ENCODE measurements at places on chromosomes 13 and 19.

- peak; percentile 72 for DNase-seq
These were observed 56.5 kb downstream of the VAV1 start for GRCh38 chr19:6828698-6829633.

GRCh38 chr19:55624109-55625003, at the start of gene ZNF784:
Gene ZNF784, minus strand, starts transcription at chr19:55624566. Its CDS starts 5 bp downstream, at chr19:55624561.
- DNase-seq: peak; percentile 91

- peak; percentile 91 for DNase-seq
These were observed 1.1 kb downstream of the LSM14A start for GRCh38 chr19:34173193-34173956.

DNA sequence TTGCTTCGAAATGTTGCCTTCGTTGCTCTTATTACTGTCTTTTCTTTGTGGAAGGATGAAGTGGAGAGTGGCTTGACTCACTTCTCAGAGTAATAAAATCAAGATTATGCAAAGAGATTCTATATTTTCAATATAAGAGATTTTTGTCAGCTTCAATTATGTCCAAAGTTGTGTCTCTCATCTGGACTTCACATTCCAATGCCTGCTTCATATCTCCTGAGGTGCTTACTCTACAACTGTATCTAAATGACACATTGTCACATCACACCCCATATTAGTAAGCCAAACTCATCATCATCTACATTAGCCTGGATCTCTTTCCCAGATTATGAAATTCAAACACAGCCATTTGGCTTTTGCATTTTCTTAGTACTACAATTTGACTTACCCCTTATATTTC, 409.4 kb downstream of the DACH1 start:
- DNase-seq: no peak

GRCh38 chr19:17479325-17479791, 9.0 kb downstream of the SLC27A1 start:
- DNase-seq: no peak

GRCh38 chr13:90197722-90198121, 1149.8 kb upstream of the MIR17HG start:
- no peak for DNase-seq

- DNase-seq: peak; percentile 80
These were observed 525.8 kb downstream of the MYO16 start for GRCh38 chr13:109154966-109155761.

DNA sequence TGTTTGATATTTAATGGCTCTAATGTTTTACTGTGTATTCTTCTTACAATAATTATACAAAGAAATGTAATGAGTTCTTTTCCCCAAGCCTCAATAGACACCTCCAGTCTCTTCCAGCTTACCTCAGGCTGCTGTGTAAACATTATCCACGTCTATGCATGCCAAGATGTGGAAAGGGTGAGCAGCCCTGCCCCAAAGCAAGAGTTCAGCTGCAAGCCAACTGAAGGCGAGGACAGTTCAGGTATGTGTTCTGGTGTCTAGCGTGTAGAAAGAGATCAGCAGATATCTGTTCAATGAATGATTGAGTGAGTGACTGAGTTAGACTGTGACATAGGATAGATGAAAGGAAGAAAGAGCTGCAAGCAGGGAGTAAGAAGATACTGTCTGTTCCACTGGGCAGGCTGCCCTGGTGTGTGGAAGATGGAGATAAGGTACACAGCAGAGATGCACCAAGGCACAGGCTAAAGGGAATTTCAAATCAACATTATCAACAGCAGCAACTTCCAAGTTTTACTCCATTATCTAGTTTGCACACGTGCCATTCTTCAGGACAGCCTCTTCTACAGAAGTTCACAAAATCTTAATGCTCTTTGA, 66.0 kb downstream of the LATS2 start:
- no peak for DNase-seq

DNA sequence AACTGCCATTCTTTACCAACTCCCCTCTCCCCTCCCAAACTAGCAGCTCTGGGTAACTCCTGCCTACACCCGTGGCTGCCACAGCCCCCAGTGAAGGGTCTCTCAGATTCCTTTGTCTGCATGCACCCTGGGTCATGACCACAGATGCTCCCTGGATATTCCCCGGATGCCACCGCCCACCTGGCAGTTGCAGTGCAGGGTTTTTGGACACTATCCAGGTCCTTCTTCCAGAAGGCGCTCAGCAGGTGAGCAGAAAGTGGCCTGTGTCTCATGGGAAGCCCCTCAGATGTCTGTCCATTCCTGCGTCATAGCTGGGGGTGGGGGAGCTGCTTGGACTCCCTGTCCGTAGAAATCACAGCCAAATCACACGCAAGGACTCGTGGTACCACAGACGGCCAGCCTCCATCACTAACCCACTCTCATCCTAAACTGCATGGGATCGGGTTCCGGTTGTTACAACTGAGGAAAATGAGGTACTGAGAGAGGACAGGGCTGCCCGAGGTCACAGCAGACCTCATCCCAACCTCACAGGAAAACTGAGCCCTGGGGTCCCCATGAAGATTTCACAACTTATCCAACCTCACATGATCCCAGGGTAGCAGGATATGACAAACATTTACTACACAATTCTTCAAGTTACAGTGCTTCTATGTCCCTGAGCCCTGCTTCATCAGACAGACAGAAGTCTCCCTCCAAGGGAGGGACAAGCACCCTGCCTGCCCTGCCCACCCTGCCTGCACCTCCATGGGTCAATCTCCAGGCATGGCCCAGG, 38.6 kb downstream of the ELL start:
- no peak for DNase-seq

- DNase-seq: no peak
These were observed 60.6 kb upstream of the KLF12 start for GRCh38 chr13:74194846-74195245.

DNA sequence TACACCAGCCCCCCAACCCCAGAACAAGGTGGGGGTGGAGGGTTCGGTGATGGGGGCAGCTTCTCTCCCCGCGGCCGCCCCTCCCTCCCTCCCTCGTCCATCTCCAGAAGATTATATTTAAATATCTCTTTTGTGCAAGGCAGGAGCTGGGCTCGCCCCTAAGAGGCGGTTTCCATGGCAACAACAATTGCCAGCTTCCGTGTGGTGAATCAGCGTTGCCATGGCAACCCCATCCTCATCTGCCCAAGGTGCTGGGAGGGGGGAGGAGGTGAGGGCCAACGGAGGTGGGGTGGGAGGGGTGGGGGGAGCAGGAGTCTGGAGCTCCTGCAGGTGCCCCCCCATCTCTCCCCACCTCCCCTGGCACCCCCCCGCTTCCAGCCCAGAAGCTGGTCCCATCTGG, 46.4 kb downstream of the CELF5 start:
- DNase-seq: peak; percentile 67

DNA sequence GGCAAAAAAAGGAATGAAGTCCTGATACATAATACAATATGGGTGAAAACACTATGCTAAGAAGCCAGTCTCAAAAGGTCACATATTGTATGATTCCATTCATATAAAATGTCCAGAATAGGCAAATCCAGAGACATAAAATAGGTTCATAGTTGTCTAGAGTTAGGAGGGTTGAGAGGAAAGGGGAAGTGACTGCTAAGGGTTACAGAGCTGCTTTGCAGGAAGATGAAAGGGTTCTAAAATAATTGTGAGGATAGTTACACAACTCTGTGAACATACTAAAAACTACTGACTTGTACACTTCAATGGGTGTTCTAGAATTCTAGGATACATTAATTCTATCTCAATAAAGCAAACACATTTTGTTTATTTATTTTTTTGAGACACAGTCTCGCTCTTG, 25.7 kb downstream of the CAB39L start:
- DNase-seq: no peak

DNA sequence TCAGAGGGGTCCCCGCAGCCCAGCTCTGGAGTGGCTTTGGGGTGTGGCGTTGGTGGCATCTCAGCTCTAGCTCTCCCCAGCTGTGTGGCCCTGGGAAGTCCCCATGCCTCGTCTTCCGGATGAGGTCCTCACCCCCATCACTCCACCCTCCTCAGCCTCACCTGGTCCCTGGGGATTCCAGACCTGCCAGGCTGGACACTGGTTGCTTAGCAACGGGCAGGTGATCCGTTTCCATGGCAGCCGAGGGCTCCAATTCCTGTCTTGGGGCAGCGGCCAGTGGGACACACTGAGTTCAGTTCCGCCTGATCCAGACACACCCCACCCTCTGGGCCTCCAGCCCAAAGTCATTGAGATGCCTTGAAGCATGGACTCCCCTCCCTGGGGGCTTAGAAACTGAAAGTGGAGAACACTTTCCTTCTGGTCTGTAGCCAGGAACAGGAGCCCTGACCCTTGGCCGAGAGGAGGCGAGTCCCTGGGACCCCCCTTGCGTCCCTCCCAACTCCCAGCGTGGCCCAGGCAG, 7.7 kb upstream of the MISP start:
- DNase-seq: peak; percentile 22

- DNase-seq: no peak
These were observed 52.1 kb downstream of the ZNRF4 start for GRCh38 chr19:5507065-5507909.

DNA sequence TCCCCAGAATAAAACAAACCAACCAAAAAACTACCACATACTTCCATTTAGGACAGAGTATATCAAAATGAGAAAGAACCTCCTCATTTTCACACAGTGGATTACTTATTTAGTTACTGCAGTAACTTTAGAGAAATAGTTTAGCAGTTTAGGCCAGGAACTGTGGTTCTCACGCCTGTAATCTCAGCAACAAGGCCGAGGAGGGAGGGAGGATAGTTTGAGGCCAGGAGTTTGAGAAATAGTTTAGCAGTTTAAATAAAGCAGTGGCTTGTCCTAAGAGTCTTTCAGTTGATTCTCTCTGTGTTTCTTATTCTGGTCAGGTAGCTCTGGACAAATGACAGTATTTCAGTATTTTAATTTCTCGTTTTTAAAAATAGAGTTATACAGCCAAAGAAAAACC, 9.4 kb downstream of the HMGB1 start:
- DNase-seq: no peak

DNA sequence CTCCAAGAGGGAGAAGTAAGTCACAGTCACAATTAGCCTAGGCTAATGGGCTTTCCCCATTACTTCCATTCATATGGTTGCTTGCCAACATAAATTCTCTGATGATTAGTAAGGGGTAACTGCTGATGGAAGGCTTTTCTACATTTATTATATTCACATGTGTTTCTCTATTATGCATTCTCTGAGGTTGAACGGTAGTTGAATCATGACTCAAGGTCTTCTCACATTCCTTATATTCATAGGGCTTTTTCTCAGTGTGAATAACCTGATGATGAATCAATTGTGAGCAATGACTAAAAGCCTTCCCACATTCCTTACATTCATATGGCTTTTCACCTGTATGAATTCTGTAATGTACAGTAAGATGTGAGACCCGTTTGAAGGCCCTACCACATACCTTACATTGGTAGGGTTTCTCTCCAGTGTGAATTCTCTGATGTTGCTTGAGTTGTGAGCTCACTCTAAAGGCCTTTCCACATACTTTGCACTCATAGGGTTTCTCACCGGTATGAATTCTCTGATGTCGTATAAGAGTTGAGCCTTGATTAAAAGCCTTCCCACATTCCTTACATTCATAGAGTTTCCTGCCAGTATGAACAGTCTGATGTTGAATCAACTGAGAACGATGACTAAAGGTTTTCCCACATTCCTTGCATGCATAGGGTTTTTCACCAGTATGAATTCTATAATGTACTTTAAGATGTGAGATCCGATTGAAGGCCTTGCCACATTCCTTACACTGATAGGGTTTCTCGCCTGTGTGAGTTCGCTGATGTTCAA, 9.3 kb downstream of the ZNF582 start:
- DNase-seq: peak; percentile 91

DNA sequence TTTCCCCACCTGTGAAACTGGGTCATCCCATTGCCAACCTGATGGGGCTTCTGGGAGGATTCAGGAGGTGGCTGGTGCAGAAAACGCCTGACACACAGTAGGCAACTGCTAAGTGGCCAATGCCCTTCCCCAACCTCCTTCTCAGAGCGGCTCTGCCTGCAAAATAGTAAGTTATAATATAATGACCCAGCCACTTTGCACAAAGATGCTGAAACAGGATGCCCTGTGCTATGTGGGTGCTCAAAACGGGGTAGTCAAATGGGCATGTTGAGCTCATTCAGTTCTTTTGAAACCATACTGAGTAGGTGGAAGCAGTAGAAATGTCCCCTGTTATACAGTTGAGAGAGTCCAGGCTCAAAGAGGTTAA, 507 bp downstream of the MARCHF2 start:
- DNase-seq: no peak

DNA sequence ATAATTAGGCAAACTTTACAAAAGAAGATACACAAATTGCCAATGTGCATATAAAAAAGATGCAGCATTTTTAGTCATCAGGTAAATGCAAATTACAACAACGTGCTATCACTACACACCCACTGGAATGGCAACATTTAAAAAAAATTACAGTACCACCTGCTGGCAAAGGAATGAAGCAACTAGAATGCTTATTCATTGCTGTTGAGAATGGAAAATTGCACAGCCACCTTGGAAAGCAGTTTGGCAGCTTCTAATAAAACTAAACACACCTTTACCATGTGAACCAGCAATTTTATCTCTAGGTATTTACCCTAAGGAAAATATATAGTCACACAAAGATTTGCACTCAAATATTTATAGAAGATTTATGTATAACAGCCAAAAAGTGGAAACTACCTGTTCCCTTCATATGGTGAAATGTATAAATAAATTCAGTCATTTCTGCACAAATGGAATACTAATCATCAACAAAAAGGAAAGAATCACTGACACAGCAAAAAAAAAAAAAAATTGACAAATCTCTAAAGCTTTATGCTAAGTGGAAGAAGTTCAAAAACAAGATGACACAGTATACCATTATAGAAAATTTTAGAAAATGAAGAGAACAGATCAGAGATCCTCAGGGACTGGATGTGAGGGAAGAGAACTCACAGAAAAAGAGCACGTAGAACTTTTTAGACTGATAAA, 30.3 kb downstream of the OXGR1 start:
- DNase-seq: no peak

- DNase-seq: no peak
These were observed 16.9 kb downstream of the CERS1 start for GRCh38 chr19:18878858-18879578.

- no peak for DNase-seq
These were observed 33.1 kb upstream of the ZNF331 start for GRCh38 chr19:53504885-53505284.

GRCh38 chr13:106484537-106485193, 50.8 kb downstream of the EFNB2 start:
- DNase-seq: no peak
